ENCODE measurements at places on chromosomes 16 and 17.

DNA sequence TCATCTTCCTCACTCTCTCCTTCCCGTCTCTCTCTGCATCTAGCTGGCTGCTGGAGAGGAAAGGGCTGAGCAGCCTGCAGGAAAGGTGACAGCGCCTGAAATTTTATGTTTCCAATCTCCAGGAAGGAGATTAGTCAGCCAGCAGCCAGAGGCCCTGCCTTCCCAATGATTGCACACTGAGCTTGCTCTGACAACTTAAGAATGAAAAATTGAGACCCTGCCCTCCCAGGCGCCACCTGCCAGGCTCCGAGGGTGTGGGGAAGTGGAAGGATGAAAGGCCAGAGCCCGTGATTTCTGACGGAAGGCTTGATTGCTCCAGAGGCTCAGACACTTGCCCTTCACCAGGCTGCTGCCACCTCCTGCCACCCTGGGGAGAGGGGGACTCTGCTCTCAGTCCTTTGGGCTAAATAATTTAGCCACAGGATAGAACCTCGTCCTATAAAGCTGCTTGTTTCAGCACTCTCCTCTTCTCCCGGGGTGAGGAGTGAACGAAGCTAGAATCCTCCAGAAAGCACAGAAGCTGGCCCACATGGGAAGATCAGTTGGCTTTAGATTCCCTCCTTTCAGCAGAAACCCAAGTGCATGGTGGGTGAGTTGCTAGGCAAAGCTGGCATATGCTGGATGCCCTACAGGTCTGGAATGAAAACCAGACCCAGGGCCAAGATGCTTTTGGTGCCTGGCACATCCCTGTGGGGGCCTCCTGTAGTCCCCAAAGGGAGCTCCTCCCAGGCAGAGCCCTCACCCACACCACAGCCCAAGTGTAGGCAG, 33.5 kb downstream of the GRIN2C start:
- DNase-seq: no peak

DNA sequence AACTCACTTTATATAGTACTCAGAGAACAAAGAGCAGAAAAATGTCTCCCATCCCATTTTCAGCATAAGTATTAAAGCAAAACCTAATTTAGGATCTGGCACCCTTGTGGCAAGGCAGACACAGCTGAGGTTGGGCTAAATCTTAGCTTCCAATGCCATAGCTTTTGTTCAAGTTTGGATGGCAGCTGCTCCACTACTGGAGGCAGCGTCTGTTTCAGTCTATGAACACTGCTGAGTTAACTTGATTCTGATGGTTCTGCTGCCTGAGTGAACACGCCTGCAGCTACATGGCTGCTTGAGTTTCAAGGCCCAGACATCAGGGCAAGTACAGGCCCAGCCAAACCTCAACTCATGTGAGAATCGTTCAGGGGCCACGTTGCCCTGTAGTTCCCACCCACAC, 178.2 kb upstream of the RPH3AL start:
- no peak for DNase-seq

DNA sequence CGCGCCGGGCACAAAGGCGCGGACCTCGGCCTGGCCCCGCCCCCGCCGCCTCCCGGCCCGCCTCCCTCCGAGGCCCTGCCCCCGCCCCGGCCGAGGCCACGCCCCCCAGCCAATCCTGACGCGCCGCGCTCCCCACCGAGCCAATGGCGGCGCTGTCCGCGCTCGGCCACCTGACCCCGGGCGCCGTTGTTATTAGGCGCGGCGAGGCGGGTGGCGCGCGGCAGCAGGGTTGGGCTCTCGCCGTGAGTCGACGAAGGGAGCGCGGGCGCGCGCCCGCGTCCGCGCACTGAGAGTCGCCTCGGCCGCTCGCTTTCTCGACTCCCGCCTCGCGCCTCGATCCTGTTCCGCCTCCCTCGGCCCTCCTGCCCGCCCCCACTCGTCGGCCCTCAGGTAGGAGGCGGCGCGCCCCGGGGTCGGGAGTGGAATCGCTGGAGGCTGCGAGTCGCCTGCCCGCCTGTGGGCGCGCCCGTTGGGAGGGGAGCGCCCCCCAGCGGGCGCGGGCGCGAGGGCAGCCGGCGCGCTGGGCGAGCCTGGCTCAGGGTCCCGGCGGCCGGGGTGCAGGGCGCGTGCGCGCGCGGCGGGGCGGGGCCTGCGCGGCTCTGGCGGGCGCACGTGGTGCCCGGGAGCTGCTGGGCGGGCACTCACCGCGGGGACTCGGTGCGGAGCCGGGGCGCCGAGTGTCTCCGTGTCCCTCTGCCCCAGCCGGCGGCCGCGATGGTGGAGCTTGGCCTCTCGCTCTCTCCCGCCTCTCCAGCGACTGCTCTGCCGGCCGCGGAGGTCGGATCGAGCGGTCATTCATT, 405 bp upstream of the CBLN1 start:
- DNase-seq: peak; percentile 8

GRCh38 chr16:1175566-1176279, 22.8 kb downstream of the CACNA1H start:
- no peak for DNase-seq

- DNase-seq: no peak
Measured at GRCh38 chr17:31534223-31534888, 142.9 kb downstream of the RAB11FIP4 start.

DNA sequence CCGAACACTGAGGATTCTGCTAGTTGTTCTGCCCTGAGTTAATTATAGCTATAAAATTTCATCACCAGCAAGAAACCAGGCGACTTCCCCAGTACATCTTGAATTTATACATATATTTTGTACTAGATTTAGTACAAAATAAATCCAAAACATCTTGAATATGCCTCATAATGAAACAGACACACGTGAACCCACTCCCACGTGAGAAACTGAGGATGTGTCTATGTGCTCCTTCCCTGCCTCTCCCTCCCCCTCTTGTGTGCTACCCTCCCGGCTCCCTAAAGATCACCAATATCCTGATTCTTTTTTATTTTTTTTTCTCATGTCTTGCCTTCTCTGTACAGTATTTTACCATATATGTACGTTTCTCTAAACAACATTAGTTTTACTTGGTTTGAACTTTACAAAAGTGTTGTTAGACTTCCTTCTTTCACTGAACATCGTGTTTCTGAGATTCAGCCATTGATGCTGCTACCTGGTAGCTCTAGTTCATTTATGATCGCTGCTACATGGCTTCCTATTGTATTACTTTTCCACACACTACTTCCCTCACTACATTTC, 1.1 kb upstream of the LCMT1 start:
- DNase-seq: no peak

All from GM04504 (cell line).